ENCODE measurements at places on chromosomes 2 and 18.

GRCh38 chr2:98372579-98372978 is 26.3 kb downstream of the CNGA3 start:
- DNase-seq, result no peak

- no peak for DNase-seq
Observed at GRCh38 chr2:64748561-64748960, 94.8 kb upstream of the SERTAD2 start.

GRCh38 chr2:8886876-8887275 is 49.5 kb upstream of the KIDINS220 start:
- DNase-seq, result no peak

DNA sequence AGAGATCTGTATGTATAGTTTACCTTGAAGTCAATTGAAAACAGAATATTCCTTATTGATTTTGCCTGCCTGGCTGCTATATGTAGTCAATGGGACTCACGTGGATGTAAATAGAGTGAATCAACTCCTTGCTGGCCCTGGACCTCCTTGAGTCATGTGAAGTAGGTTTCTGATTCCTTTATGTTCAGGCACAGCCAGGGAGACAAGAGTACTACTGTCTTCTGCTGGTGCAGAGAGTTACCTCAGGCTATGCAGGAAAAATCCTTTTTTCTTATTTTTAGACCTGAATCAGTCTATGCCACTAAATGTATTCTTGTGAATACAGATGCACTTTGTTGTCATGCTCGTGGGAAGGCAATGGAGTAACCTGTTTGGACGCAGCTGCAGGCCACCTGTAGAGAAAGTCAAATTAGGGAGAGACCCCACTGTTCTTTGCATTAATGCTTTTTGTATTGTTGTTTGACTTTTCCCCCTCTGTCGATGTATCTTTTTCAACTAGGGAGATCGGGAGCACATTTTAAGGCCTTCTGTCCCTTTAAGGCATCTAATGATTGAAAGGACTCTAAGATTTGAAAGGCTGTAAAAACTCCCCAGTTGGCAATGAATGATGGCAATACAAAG is 473.9 kb downstream of the ARHGAP15 start:
- DNase-seq, result no peak

GRCh38 chr18:32831781-32832180 is 59.0 kb upstream of the KLHL14 start:
- no peak for DNase-seq

DNA sequence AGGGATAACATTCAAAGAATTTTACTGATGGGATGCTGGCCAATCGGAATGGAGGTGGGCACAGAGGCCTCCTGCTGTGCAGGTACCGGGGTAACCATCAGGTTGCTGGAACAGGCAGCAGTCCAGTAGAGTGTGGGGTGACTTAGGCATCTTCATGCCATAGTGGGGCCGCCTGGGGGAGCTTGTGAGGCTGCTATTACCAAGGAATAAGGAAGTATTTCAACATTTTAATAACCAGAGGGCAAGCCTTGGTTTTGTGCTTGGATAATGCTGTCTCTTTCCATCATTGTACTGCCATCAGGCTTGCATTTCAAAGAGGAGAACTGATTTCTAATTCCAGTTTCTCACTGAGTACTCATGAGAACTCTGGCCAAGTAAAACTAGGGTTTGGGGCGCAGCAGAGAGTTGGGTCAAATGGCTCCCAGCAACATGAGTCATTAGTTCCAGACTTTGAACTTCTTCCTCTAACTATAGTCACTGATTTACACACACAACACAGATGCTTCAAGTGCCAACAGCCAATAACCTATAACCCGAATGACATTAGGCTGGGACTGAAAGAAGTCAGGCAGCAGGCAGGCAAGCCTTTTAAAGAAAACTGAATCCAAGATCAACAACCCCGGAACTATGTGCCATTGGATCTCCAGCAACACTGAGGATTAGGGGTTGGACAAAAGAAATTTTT is 56.1 kb upstream of the FHL2 start:
- DNase-seq, result no peak

DNA sequence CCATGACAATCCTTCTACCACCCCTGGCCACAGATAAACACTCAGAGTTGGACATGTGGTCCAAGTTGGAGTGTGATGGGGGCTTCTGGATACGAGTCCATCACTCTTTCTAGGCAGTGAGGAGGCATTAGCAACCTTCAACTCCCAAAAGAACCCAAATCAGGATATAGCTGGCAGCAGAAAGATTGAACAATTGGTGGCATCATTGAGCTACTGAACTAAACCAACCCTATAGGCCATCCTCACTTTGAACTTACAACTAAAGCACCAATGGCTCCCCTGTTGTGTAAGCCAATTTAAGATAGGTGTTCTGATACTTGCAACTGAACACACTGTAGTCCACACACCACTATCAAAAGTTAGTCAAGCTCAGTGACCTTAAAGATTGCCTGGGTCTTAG is 24.0 kb upstream of the MARCO start:
- no peak for DNase-seq

GRCh38 chr2:99754210-99754609 is 264.4 kb upstream of the REV1 start:
- DNase-seq, result no peak

- no peak for DNase-seq
Observed at GRCh38 chr2:142585785-142586184, 291.7 kb upstream of the KYNU start.

DNA sequence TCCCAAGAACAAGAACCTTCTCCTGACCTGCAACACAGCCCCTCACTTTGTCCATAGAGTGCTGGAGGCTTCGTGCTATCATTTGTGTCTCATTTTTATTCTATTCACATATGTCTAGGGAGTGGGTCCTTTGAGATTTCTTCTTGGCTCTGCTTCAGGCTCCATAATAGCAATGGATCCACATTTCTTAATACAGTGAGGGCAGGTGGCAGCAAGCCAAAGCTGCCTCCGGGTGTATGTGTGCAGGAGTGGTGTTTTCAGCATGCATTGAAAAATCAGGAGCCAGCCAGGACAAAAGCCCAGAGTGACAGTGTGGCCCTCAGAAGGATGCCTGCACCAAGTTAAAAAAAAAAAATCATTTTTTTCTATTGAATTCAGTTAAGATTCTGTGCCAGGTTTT is 115.1 kb upstream of the PELI1 start:
- DNase-seq, result no peak

DNA sequence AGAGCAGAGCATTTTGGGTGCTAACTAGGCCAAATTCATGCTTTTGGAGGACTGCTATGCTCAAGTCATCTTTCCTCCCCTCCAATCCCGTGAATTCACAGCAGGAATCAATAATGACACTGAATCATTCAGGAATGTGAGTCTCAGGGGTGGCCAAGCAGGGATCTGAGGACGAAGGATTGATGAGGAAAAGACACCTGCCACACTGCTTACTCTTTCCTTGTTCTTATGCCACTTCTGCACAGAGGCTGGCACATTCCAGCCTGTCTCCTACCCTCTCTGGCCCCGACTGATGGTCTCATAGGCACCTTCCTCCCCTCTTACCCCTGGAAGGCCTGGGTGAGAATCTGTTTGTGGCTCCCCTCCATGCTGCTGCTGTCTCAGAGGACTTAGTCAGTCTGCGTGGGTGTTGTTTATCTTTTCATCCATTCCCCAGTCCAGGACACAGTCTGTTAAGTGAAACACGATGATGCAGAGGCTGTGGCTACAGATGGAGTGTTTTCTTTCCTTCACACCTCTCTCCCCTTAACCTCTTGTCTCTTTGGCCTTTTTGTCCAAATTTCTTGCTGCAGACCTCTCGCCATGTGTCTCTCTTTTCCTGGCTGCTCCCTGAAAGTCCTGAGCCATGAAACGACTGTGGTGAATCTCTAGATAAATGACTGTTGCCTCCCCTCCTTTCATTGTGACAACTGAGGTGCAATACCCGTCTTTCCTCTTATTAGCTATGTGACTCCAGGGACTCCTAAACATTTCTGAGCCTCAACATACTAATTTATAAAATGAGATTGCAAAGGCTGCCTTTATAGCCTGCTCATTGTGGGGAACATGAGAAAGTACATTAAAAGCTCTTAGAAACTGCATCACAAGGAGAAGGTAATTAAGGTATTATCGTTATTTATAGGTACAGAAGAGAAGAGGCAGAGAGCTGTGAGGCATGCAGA is 86.9 kb downstream of the RDH14 start:
- DNase-seq, result no peak

GRCh38 chr2:98487806-98488189 is 43.1 kb downstream of the INPP4A start:
- no peak for DNase-seq

DNA sequence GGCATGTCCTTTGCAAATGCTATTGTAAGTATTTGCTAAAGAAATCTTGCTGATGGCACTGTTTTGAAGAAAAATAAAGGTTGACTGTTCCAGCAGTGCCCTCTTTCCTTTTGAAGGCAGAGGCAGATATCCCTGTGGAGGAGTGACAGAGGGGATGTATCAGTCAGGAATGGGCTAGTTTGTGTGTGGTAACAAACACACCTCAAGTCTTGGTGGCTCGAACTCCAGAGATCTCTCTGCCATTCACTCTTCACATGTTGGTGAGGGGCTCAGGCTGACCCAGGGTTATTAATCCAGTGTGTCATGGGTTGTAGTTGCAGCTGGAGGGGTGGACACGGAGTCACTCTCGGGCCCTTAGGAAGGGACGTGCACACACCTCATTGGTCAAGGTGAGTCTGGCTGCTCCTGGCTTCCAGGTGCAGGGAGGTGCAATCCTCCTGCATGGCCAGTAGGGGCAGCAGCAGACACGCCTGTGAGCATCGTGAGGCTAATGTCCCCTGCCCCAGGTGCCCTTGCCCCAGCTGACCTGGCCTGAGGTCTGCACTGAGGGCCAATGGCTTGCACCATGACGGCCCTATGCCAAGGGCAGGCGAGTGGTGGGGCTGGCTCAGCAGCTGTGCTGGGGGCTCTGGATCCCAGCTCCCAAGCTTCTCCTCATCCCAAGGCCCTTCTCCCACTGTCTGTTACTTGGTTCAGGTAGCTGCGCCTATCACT is 146.5 kb downstream of the ASB1 start:
- DNase-seq, result no peak

DNA sequence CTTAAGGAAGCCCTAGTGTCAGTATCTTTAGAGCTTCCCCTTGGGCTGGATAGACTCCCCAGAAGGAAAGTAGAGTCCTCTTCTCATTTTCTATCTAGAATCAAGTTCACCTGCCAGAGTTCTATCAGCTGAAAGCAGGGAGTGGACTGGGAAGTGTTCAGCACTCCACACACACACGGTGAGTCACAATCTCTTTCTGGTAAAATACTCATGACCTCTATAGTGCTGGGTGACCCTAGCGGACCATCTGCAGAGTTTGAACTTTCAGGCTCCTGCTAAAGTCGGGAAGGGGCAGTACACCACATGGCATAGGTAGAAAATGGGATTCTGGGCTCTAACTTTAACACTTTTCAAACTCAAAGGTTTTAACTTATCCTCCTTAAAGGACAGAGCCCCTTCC is 43.3 kb downstream of the SAP130 start:
- DNase-seq, result no peak

Data from posterior cingulate gyrus (tissue), 11 donors.